Gastrocnemius medialis (tissue), 4 donors: ENCODE measurements at places on chromosomes 2 and 18. TPM values are rescaled to one million over a fixed set of nuclear protein-coding genes. Genes with fewer than 3 reads are reported as not detected.

Gene ZNF385B
- total RNA-seq: 9.7 TPM

Gene STARD6
- not detected for total RNA-seq

Gene FAM161A
- 1.2 TPM for total RNA-seq

Gene DNAH6
- not detected for total RNA-seq

- H3K27me3 ChIP-seq: no peaks in the 10 kb centered on the region
- DNase-seq: no peak
- no peak overlapping the region for H3K27ac ChIP-seq
- H3K36me3 ChIP-seq: no peaks in the 10 kb centered on the region
- no peak overlapping the region for H3K4me3 ChIP-seq
These were observed 22.0 kb upstream of the ODC1 start for GRCh38 chr2:10469955-10470608.

DNA sequence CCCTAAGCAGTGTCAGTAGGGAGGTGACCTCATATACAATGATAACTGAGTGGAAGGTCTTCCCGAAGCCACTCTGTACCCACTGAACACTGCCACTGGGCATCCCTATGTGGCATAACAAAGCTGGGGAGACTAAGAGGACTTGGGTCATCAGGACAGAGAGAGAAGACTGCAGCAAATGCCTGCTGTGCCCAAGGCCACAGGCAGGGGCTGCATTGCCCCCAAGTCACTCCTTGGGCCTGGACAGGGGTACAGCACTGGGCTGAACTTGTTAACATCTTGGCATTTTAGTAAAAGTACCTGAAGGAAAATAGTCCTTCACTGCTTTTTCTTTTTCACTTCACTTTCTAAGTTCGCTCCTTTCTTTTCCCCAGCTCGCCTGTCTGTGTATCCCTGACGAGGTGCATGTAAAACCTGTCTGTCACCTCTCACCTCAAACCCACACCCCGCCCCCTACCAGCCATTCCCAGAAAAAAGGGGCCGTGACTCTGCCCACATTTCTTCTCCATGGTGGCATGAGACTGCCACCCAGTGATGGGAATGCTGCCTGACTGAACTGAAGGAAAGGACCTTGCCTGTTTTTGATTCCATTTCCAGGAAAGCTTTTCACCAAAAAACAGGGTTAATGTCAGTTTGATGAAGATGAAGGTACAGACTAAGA is 62.9 kb downstream of the MTHFD2 start:
- no peaks in the 10 kb centered on the region for H3K4me1 ChIP-seq
- DNase-seq: no peak
- H3K27me3 ChIP-seq: no peaks in the 10 kb centered on the region
- no peaks in the 10 kb centered on the region for H3K36me3 ChIP-seq
- H3K27ac ChIP-seq: no peak overlapping the region
